ENCODE measurements at places on chromosomes 3 and 15.

GRCh38 chr3:121604759-121605158, 11.6 kb downstream of the FBXO40 start:
- no peak for DNase-seq

DNA sequence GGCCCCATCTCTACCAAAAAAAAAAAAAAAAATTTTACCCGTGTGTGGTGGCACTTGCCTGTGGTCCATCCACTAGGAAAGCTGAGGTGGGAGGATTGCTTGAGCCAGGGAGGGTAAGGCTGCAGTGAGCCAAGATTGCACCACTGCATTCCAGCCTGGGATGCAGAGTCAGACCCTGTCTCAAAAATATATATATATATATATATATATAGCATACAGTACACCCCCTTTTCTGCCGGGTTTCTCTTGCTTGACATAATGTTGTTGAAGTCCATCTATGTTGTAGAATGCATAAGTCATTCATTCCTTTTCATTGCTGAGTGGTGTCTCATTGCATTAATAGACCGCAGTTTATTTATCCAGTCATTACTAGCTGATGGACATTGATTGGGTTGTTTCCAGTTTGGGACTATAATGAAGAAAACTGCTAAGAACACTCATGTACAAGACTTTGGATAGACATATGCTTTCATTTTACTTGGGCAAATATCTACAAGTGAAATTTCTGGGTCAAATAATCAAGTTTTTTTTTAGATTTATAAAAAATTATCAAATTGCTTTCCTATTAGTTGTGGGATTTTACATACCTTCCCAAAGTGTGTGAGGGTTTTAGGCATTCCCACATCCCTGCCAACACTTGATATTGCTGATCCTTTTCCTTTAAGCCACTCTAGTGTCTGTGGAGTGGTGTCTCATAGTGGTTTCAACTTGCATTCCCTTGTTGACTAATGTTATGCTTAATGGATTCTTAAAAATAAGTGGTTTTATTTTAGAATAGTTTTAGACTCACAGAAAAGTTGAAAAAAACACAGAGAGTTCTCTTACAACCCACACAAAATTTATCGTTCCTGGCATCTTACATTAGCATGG, 2.1 kb upstream of the PRR20G start:
- DNase-seq = no peak

GRCh38 chr3:5022966-5023776, 43.9 kb downstream of the BHLHE40 start:
- DNase-seq = no peak

GRCh38 chr3:130759692-130760338, 13.2 kb upstream of the PIK3R4 start:
- peak; percentile 70 for DNase-seq

GRCh38 chr3:196339493-196340254, 1.5 kb upstream of the TM4SF19 start:
- DNase-seq = peak; percentile 53

DNA sequence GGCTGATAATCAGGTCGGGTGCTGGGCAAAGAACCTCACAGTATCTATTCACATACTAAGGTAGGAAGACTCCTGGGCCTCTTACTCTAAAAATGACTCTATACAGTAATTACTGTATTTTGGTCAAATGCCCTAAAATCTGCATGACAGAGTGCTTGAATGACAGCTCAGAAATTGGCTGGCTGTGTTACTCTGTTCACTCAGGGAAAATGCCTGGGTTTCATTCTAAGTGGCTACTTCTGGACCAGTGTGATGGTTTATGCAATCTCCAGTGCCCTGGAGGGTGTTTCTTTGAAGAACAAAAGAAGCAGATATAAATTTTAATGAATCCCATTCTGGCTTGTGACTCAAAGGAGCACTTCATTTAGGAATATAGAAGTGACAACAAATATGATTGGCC, 2.2 kb downstream of the GABRR3 start:
- DNase-seq = no peak

- no peak for DNase-seq
Measured at GRCh38 chr3:45145223-45145622, 955 bp downstream of the CDCP1 start.

DNA sequence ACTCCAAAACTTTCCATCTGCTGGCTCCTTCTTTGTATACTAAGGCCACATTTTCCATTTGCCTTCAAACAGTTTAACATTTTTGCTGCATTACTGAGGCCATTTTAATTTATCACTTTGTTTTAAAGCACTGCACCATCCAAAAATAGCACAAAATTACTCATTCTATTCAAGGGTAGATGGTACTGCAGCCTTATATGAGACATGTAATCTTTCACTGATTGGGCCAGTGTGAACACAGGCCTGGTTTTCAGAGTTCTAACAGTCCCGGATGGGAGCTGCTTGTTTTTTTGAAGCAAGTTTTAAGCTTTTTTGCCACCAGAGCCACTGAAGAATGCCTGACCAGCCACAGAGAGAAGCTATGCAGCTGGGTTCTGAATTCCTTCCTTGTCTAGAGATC, 172.3 kb upstream of the TSC22D2 start:
- DNase-seq = no peak

DNA sequence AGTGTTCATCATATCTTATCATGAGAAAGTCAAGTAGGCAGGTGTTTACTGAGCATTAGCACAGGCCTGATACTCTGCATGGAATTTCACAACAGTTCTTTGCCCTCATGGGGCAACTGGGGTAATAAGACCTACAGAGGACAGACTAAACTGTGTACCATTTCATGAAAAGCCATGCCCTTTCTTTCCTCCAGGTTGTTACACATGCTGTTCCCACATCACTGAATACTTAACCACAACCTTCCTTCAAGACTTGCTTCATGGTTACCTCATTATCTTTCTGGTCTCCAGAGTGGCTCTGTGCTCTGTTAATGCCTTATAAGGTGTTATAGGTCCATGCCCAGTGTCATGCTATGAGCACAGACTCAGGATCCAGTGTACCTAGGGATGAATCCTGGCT, 28.2 kb upstream of the RSL24D1 start:
- no peak for DNase-seq

Data from bone marrow (tissue), 2 donors.